ENCODE measurements at places on chromosomes 7 and 10. TPM values are rescaled to one million over a fixed set of nuclear protein-coding genes. Genes with fewer than 3 reads are reported as not detected.

Gene PLA2G12B
- total RNA-seq: not detected

Gene MEOX2
- not detected for total RNA-seq

Gene LRRC61
- 27.1 TPM for total RNA-seq

Gene ARMC10
- 24.7 TPM for total RNA-seq

Gene CD36
- not detected for total RNA-seq

DNA sequence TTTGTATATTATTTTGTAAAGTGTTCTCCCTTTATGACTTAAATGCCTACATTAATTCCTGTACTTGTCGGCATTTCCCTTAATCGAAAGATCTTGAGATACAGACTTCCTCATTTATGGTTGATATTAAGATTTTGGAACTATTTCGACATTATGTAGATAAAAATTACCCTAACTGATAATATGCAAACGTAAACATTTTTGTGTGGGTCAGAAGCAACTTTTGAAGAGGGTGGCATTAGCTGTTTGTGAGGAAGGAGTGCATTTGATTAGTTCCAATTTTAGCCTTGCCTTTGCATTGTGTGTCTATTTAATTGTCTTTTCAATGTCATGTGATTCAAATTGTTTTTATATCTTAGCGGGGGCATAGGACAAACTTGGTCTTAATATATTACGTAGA, 114.7 kb downstream of the BICC1 start:
- H3K4me1 ChIP-seq: no peaks in the 10 kb centered on the region
- DNase-seq: no peak
- no peak overlapping the region for H3K27ac ChIP-seq

DNA sequence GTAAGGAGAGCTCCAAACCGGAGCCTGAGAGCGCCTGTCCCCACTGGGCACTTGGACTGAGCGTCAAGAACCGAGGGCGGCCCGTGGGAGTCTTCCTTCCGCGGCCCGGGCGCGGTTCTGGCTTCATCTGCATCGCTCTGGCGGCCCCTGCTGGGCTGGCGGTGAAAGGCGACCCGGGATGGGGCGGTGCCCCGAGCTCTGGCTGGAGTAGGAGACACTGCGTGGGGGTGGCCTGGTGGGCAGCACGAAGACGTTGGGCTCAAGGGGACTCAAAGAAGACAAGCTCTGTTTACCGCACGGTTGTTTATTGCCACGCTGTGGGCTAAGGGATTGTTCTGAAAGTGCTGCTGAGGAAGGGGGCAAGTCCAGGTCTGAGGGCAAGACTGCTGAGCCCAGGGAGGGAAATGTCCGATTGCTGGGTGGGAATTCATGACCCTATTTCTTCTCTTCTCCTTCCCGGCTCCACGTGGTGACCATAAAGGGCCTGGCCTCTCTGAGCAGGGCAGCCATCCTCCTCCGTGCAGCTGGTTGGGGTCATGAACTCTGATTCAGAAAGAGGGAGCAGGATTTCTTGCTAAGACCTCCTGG, 29.8 kb downstream of the PLAU start:
- H3K27me3 ChIP-seq: no peaks in the 10 kb centered on the region
- peaks cover 7% of the 10 kb centered on the region for H3K4me1 ChIP-seq
- peak overlapping the region; percentile 27 for H3K27ac ChIP-seq
- peak; percentile 88 for DNase-seq

GRCh38 chr10:89119651-89120050, 87.5 kb downstream of the CH25H start:
- H3K4me3 ChIP-seq: no peak overlapping the region
- no peak overlapping the region for H3K27ac ChIP-seq
- H3K4me1 ChIP-seq: no peaks in the 10 kb centered on the region
- H3K36me3 ChIP-seq: no peaks in the 10 kb centered on the region
- peaks cover 31% of the 10 kb centered on the region for H3K27me3 ChIP-seq
- no peak for DNase-seq

- H3K27me3 ChIP-seq: no peaks in the 10 kb centered on the region
- no peaks in the 10 kb centered on the region for H3K36me3 ChIP-seq
Measured at GRCh38 chr10:35347899-35348608, 11.7 kb downstream of the CCNY start.

DNA sequence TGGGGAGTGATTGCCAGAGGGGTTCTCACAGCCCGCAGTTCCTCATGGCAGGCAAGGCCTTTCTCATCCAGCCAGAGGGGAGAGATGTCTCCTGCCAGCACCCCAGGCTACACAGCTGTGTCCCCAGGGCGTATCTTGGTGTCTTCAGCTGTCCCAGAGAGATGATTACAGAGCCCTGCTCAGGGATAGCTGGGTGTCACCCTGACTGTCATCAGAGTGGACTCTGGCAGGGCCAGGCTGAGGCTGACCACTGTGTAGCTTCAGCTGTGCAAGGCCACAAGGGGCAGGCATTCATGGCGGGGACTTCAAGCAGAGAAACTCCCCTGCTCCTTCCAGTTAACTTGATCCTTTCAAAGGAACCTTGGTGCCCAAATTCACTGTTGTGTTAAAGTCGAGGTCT, 124.2 kb downstream of the RGS10 start:
- H3K27me3 ChIP-seq: no peaks in the 10 kb centered on the region
- no peak overlapping the region for H3K4me3 ChIP-seq
- no peaks in the 10 kb centered on the region for H3K36me3 ChIP-seq
- no peak overlapping the region for H3K27ac ChIP-seq
- DNase-seq: peak; percentile 49

- H3K27ac ChIP-seq: no peak overlapping the region
- peak; percentile 44 for DNase-seq
- no peak overlapping the region for H3K4me3 ChIP-seq
- H3K4me1 ChIP-seq: no peaks in the 10 kb centered on the region
- peaks cover 4% of the 10 kb centered on the region for H3K36me3 ChIP-seq
Measured at GRCh38 chr7:309586-310228, 19.7 kb downstream of the FOXL3 start.

DNA sequence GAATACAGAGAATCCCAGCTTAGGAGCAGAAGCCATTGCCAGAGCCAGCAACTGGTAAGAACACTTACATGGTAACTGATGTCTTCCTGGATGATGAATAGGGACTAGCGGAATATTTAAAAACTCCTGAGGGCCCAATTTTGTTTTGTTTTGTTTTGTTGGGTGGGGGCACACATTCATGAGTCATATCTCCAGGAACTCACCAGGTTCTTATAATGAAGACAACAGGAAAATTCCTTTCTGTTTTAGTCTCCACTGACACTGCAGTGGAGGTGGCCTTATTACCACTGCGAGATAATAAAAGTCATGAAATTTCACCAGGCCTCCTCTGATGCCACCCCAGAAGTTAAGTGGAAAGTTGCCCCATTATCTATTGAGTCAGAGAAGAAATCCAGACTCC, 6.6 kb upstream of the CUZD1 start:
- no peaks in the 10 kb centered on the region for H3K27me3 ChIP-seq
- no peak for DNase-seq
- peaks cover 12% of the 10 kb centered on the region for H3K36me3 ChIP-seq
- H3K4me3 ChIP-seq: no peak overlapping the region

DNA sequence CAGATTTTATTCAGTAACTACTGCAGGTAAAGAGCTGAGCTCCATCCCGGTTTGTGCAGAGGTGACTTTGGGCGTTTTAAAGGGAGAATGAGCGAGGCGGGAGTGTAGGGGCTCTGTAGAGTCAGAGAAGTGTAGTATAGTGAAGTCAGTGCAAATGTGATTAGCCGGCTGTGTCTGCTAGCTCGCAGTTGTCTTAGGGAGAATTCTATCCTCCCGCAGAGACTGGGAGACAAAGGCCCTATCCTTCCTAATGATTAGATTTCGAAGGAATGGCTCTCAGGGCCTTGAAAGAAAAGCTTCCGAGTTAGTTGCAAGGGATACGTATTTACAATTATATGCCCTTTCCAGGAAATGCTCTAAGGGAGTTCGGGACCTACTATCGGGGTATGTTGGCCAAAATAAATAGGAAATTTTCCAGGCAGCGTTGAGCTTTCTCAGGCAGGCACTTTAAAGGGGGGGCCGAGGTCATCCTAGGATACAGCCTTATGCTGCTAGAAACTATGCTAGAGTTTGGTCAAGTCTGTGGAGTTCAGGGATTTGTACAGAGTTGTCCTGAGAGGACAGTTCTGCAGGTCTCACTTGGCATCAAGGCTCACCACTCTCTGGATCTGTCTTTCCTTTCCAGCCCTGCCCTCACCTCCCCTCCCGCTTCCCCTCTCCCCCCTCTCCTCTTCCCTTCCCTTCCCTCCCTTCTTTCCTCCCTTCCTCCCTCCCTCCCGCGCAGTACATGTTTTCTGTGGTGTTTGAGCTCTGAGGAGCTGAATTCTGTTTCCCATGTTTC, 825 bp downstream of the MRPL32 start:
- no peaks in the 10 kb centered on the region for H3K27me3 ChIP-seq
- H3K4me1 ChIP-seq: peaks cover 39% of the 10 kb centered on the region
- peaks cover 33% of the 10 kb centered on the region for H3K36me3 ChIP-seq
- peak overlapping the region; percentile 98 for H3K27ac ChIP-seq

DNA sequence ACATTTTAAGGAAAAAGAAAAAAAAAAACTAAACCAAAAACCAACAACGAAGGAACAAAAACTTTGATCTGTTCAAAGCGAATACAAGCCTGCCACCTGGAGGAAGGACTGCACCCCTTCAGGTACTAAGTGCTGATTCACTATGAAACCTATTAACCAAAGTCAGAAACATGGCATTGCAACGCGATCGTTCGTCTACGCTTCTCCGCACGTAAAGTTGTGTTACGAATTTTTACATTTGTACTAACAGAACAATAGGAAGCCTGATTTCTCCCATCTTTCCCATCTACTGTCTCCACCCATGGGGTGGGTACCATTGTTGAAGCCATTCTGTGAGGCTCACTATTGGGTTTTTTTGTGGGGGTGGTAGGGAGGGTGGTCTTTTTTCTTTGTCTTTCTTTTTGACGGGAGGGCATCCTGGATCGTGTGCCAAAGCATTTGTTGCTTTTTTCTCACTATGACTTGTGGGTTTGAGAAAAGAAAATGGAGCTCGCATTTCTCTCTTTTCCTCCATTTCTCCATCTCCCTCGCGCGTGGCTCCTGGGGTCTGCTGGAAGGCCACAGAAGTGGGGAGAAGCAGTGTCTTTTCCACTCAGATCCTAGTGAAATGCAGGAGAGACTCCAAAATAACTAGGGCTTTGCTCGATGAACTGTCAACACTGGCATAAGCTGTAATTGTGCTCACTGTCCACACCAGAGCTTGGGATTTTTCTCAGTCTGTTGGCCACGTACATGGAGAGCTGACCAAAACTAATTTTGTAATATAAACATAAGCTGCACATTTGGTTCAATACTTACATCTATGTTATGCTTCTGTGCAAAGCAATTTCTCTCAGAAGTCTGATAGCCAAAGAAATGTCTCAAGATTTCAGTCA, 100.9 kb upstream of the YAE1 start:
- H3K36me3 ChIP-seq: no peaks in the 10 kb centered on the region
- H3K27me3 ChIP-seq: peaks cover 22% of the 10 kb centered on the region
- no peak for DNase-seq
- no peak overlapping the region for H3K27ac ChIP-seq
- no peak overlapping the region for H3K4me3 ChIP-seq

DNA sequence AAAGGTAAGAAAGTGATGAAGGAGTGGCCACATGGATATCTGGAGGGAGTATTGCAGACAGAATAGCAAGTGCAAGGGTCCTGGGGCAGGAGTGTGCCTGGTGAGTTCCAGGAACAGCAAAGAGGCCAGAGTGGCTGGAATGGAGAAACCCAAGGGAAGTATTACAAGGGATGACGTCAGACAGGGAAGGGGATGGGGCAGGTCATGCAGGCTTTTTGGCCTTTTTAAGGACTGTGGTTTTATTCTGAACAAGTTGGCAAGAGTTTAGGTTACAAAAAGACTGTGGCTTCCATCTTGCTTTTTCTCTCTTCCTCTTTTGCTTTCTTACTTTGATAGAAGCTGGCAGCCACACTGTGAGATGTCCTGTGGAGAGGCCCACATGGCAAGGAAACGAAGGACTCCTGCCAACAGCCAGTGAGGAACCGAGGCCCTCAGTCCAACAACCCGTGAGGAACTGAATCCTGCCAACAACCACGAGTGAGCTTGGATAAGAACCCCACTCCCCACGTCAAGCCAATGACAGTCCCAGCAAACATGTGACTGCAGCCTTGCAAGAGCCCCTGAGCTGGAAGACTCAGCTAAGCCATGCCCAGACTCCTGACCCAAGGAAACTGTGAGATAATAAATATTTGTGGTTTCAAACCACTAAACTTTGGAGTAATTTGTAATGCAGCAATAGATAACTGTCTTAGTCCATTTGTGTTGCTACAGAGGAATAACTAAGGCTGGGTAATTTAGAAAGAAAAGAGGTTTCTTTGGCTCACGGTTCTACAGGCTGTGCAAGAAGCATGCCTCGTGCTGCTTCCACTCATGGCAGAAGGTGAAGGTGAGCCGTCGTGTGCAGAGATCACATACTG, 19.8 kb upstream of the KDM7A start:
- H3K4me1 ChIP-seq: no peaks in the 10 kb centered on the region
- H3K4me3 ChIP-seq: peak overlapping the region; percentile 16
- H3K36me3 ChIP-seq: peaks cover 4% of the 10 kb centered on the region
- no peak overlapping the region for H3K27ac ChIP-seq

GRCh38 chr10:110491346-110491745, 6.4 kb upstream of the DUSP5 start:
- peaks cover 3% of the 10 kb centered on the region for H3K27me3 ChIP-seq
- DNase-seq: no peak
- H3K36me3 ChIP-seq: peaks cover 7% of the 10 kb centered on the region
- no peak overlapping the region for H3K4me3 ChIP-seq
- H3K27ac ChIP-seq: no peak overlapping the region
- peaks cover 39% of the 10 kb centered on the region for H3K4me1 ChIP-seq

GRCh38 chr10:95096143-95096542, 26.8 kb upstream of the CYP2C8 start:
- no peak overlapping the region for H3K4me3 ChIP-seq
- no peaks in the 10 kb centered on the region for H3K4me1 ChIP-seq
- DNase-seq: no peak

Measured in natural killer cell treated with Interleukin-12 subunit alpha and Interleukin-12 subunit beta and Interleukin-15 and Interleukin-18, amount 100 ng/mL, for 72 hours (primary cell).